ENCODE measurements at places on chromosomes 5 and 9. TPM values are rescaled to one million over a fixed set of nuclear protein-coding genes. Genes with fewer than 3 reads are reported as not detected.
A peak's percentile ranks its signal among the peaks of the same experiment; 100 is the strongest.

The TLX3 gene
- not detected for total RNA-seq

DNA sequence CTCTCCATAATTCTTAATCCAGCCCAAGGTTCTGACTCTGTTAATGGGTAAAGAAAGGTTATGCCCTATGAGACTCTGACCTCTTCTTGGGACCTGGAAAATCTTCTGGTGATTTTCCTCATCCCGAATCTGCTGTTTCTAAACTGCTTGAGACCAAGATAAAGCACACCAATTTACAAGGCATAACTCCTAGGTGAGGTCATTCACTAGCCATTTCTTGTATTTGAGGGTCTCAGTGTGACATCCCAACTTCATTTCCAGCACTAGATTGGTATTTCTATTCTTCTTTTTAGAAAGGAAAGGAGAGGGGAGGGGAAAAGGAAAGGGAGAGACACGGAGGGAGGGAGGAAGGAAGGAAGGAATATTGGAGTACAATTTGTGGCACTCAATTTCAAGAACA lies 51.6 kb downstream of the SLC1A1 start:
- no peak for DNase-seq
- no peaks in the 10 kb centered on the region for H3K4me1 ChIP-seq
- H3K4me3 ChIP-seq, result no peak overlapping the region

DNA sequence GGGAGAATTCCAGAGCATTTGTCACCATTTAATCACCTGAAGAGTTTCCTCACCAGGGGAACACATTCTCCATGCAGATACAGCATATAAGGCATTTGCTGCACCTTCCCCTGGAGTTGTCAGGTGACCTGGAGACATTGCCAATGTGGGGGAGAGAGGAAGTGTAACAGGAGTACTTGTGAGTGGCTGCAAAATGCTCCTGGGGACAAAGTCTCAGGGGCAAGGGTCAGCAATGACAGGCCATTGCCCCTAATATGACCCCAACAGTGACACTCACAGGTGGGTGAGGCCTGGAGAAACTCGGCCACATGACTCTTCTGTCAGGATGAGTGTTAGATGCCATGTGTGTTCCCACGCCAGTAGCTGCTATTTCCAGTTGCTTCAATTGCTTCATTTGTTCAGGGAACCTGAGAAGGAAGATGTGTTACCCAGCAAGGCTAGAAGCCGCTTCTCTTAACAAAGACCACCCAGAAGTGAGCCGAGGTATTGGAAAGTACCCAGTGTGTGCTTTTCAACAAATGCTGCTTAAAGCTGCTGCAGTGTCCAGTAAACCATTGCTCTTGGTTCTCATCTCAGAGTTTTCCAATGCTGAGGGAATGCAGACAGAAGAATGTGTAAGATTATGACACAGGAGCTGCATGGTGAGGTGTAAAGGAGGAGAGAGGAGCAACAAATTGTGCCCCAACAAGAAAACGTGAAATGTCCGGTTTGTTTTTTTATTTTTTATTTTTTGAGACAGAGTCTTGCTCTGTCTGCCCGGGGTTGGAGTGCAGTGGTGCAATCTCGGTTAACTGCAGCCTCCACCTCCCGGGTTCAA lies 128.2 kb upstream of the SLC44A1 start:
- H3K27me3 ChIP-seq, result no peaks in the 10 kb centered on the region
- DNase-seq, result no peak
- H3K4me3 ChIP-seq, result no peak overlapping the region
- peaks cover 54% of the 10 kb centered on the region for H3K4me1 ChIP-seq
- no peaks in the 10 kb centered on the region for H3K36me3 ChIP-seq
- H3K27ac ChIP-seq, result no peak overlapping the region

GRCh38 chr9:129428864-129429577 lies 191.9 kb downstream of the C9orf50 start:
- no peaks in the 10 kb centered on the region for H3K36me3 ChIP-seq
- peaks cover 7% of the 10 kb centered on the region for H3K27me3 ChIP-seq
- H3K4me1 ChIP-seq, result peaks cover 8% of the 10 kb centered on the region
- no peak overlapping the region for H3K4me3 ChIP-seq

- no peaks in the 10 kb centered on the region for H3K27me3 ChIP-seq
- DNase-seq, result no peak
- H3K4me1 ChIP-seq, result no peaks in the 10 kb centered on the region
- no peak overlapping the region for H3K4me3 ChIP-seq
- H3K36me3 ChIP-seq, result no peaks in the 10 kb centered on the region
- H3K27ac ChIP-seq, result no peak overlapping the region
Measured at GRCh38 chr5:99243111-99243510, 314.3 kb upstream of the CHD1 start.

DNA sequence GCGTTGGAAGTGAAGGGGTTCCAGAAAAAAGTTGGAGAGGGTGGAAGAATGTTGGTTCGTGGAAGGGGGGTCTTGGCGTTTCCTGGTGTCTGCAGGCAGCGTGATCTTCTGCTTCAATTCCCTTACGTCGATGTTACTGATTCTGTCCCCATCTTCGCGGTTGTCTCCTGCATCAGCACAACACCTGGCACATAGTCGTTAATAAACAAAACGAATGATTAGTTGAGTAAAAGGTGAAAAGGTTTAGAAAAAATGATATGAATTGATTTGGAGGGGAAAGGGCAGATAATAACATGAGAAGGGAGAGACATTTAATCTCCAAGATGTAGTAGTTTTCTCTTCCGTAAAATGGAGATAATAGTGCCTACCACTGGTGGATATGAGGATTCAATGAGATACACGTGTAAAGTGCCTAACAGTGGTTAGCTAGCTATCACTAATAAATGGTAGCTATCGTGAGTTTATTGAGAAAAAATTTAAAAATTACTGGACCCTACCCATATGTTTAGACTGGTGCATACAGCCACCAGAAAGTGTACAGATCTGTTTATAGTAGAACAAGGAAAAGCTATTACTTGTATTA lies 556 bp downstream of the MTREX start:
- H3K27ac ChIP-seq, result peak overlapping the region; percentile 94
- DNase-seq, result peak; percentile 9
- H3K4me1 ChIP-seq, result peaks cover 5% of the 10 kb centered on the region
- peaks cover 4% of the 10 kb centered on the region for H3K36me3 ChIP-seq

DNA sequence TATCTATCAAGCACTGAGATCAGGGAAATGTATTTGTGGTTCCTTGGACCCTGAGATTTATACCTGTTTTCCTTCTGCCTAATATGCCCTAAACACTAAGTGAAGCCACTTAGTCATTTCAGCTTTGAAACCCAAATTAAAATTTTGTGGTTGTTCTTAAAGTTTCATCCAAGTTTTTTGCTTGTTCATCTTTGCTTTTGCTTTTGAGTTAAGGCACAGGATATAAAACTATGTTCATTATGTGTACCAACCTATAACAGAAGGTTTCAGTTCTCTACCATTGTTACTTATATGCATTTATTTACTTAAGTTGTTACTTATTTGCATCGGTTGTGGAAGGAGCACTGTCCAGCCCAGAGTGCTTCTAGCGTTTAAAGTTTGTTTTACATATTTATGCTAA lies 382.3 kb downstream of the PTPRD start:
- H3K4me1 ChIP-seq, result no peaks in the 10 kb centered on the region
- no peaks in the 10 kb centered on the region for H3K36me3 ChIP-seq
- no peak overlapping the region for H3K27ac ChIP-seq
- DNase-seq, result no peak
- no peak overlapping the region for H3K4me3 ChIP-seq
- no peaks in the 10 kb centered on the region for H3K27me3 ChIP-seq

The RNF208 gene
- total RNA-seq, result 0.09 TPM

DNA sequence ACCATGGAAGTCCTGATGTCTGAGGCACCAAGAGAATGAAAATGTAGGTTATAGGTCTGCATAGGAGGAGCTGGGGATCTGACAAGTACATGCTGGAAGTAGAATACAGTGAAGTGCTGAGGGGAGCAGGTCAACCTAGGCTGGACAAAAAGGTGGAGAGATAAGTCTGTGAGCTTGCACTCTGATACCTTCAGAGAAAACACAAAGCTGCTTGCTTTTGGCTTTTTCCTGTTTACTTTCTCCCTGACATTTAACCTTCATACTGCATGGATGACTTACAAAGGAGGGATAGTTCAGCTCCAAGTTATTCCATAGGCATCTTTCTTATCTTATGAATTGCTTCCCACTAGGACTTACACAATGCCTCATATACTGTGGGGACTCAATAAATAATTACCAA lies 256.7 kb upstream of the NREP start:
- DNase-seq, result no peak

- no peak overlapping the region for H3K27ac ChIP-seq
- DNase-seq, result no peak
- H3K36me3 ChIP-seq, result no peaks in the 10 kb centered on the region
Measured at GRCh38 chr5:96565582-96566265, 96.5 kb upstream of the CAST start.

The PSIP1 gene
- 170 TPM for total RNA-seq

Data from thymus (tissue), 14 donors.